ENCODE measurements at places on chromosomes 2 and 18. TPM values are rescaled to one million over a fixed set of nuclear protein-coding genes. Genes with fewer than 3 reads are reported as not detected.
A peak's percentile ranks its signal among the peaks of the same experiment; 100 is the strongest.

CCDC121 gene
- 2.2 TPM for total RNA-seq

GRCh38 chr2:119888680-119889079 lies 124.2 kb upstream of the EPB41L5 start:
- DNase-seq, result peak; percentile 92

DNA sequence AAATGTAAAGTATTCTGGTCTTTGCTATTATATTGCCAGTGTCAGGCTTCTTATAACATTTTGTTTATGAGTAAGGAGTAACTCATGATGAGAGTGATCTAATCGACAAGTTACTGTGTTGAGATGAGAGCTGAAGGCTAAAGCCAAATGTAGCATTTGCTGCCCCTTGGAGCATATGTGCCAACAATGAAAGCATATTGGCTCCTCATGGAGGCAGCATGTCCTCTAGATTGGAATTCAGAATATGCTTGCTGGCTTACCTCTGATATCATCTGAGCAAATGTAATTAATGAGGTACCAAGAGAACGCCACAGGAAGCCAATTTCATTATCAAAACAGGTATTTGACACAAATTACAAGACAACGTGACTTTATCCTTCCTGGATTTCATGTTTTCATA lies 781.1 kb upstream of the FSHR start:
- no peak for DNase-seq

- DNase-seq, result peak; percentile 69
Measured at GRCh38 chr2:206693399-206694137, 24.6 kb downstream of the DYTN start.

DNA sequence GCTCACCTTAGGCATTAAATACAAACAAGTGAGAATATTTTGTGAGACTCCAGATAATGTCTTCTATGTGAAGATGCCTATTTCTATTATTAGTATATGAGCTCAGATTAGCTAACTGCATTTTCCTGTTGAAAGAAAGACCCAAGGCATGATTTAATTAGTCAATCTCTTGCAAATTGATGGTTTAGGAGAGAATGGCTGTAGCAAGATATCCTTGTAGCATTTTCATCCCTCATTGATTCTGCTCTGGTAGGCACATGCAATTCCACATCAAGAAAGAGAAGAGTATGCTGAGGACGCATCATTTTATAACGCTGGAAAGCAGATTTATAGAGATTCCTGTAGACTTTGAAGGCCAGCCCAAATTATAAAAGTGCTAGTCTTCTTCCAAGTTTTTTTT lies 332.0 kb downstream of the SOX11 start:
- DNase-seq, result no peak

Data from IMR-90 (cell line).